NCI-H446 treated with DMSO at 0.1 percent for 48 hours (cell line): ENCODE measurements at places on chromosomes 2 and 18.

- no peak for DNase-seq
These were observed 56.4 kb downstream of the ZFP36L2 start for GRCh38 chr2:43169987-43170386.

GRCh38 chr2:938181-939005 lies 12.3 kb upstream of the SNTG2 start:
- DNase-seq, result no peak

GRCh38 chr2:85584857-85585780 lies 888 bp downstream of the VAMP5 start:
- DNase-seq, result no peak

GRCh38 chr2:160207804-160208654 lies 8.0 kb upstream of the ITGB6 start:
- no peak for DNase-seq

- no peak for DNase-seq
These were observed 97.8 kb downstream of the CSRNP3 start for GRCh38 chr2:165567273-165567672.

GRCh38 chr18:59764281-59764680 lies 67.1 kb upstream of the CCBE1 start:
- DNase-seq, result no peak

DNA sequence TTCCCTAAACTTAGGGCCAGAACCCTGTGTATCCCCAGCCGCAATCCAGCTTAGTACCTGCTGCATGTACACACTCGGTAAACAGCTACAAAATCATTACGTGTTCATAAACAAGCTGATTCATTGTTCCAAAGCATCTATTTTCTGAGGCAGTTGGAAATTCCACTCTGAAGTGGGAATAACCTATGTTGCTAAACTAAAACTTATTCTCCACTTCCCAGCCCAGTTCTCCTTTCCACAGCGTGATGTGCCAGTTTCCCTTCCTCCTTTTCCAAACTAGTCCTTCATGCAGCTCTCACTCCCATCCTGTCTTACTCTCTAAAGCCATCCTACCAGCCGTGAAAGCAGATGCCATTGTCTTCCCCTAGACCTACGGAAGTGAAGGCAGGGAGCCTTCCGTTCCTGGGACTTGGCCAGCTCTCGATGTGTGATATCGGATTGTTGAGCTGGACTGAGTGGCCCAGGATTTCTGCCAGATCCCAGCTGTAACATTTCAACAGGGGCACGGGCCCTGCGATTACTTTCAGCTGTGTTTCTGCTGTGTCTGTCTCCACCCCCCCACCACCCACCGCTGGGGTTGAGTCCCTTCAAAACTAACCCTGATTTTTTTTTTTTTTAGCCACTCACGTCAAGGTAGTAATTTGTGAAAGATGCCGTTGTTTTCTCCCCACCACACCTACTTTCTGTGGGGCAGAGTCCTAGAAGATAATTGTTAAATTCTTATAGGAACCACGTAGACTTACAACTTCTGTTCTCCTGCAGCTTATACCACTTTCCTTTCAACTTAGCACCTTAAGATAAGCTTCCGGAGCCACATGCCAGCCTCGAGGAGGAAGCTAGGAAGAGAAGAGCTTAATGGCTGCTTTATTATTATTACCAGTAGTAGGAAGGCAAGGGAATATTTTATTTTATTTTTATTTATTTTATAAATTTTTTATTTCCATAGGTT lies 100.9 kb downstream of the CRIM1 start:
- DNase-seq, result no peak

GRCh38 chr2:11705063-11705462 lies 35.1 kb upstream of the NTSR2 start:
- no peak for DNase-seq

GRCh38 chr2:201191132-201191875 lies 8.4 kb downstream of the CASP10 start:
- no peak for DNase-seq

GRCh38 chr2:85702800-85703199 lies 8.6 kb downstream of the GNLY start:
- DNase-seq, result no peak

DNA sequence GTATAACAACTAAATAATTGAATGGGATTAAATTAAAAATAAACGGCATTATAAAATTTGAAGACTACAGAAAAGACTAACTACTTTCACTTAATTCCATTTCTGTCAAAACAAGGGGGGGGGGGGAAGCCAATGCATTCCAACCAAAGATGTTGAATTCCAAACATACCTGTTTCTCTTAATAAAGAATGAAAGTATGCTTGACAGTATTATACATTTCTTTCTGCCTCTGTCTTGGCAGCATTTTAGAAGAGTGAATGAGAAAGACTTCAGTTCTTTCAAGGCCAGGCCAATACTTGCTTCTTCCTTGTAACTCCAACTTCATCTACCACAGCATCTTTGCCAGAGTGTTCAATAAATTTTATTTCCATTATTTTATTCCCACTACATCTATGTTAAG lies 65.9 kb downstream of the PDE11A start:
- DNase-seq, result no peak

- DNase-seq, result no peak
These were observed 307.8 kb downstream of the NDUFA10 start for GRCh38 chr2:239717319-239717675.

DNA sequence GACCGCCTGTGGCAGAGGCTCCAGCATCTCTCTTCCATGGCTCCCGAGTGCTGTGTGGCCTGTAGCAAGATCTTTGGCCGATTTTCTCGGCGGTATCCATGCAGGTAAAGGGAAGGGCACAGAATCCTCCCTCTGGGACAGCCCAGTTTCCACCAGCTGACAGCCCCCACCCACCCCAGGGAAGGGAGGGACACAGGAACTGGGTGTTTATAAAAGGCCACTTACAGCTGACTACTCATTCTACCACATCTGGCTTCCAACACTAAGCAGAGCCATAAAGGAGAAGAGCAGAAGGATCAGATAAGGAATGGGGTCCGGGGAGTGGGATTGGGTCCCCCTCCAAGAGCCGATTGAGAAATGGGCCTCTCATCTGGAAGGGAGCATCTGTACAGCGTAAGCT lies 20.2 kb downstream of the RUFY4 start:
- no peak for DNase-seq

DNA sequence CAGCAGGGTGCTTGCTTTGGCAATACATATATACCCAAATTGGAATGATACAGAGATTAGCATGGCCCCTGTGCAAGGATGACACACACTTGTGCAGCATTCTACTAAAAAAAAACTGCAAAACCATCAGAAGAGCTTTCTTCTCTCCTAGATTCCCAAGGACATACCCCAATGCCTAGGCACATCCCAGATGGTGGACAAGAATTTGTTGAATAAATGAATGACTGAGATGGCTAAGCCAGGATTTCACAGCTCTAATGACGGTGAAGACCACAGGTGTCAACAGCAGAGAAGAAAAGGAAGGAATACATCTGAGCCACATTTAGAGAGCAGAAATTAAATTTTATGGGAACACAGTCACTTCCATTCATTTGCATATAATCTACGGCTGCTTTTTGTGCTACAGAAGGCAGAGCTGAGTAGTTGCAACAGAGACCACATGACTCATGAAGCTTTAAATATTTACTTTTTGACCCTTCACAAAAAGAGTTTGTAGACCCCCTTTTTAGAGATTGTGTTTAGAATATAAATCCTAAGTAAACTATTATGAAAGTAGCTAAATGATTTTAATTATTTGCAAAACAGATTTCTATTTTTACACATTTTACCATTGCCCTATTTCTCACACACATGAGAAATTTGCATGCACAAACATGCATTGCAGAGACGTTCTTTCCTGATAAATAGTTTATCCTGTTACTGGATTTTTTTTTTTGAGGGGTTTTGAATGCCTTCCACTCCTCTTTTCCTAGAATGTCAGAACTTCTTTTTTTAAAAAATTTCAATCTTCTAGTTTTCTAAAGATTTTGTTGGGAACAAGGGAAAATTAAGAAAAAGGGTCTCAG lies 119.0 kb downstream of the PMAIP1 start:
- no peak for DNase-seq
